ENCODE measurements at places on chromosomes 6 and 20. TPM values are rescaled to one million over a fixed set of nuclear protein-coding genes. Genes with fewer than 3 reads are reported as not detected.

- DNase-seq: no peak
- H3K4me1 ChIP-seq: no peaks in the 10 kb centered on the region
- H3K27ac ChIP-seq: no peak overlapping the region
- no peak overlapping the region for H3K4me3 ChIP-seq
Measured at GRCh38 chr20:41205313-41205712, 68.0 kb downstream of the PLCG1 start.

GRCh38 chr6:66245231-66245630, 538.2 kb upstream of the EYS start:
- H3K36me3 ChIP-seq: no peaks in the 10 kb centered on the region
- no peak overlapping the region for H3K4me3 ChIP-seq
- no peaks in the 10 kb centered on the region for H3K4me1 ChIP-seq
- no peaks in the 10 kb centered on the region for H3K27me3 ChIP-seq
- no peak overlapping the region for H3K27ac ChIP-seq

DNA sequence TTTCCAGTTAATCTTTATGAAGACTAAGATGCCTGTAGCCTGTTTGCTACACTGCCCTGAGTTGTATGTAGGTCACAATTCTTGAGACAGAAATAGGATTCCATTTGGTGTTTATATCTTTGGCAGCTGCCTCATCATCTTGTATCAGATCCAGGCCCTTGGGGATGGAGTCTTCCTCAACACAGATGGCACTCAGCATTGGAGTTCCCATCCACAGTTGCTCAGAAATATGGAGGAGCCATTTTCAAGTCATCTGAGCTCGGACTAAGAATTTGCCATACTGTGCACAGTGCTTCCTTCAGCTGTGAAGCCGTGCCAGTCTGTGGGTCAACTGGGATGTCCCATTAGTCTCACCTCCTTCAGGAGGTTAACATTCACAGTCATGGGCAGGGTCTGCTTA, 156.6 kb downstream of the ZDHHC14 start:
- no peak for DNase-seq
- peaks cover 7% of the 10 kb centered on the region for H3K4me1 ChIP-seq
- no peak overlapping the region for H3K27ac ChIP-seq
- H3K36me3 ChIP-seq: no peaks in the 10 kb centered on the region
- H3K27me3 ChIP-seq: no peaks in the 10 kb centered on the region

DNA sequence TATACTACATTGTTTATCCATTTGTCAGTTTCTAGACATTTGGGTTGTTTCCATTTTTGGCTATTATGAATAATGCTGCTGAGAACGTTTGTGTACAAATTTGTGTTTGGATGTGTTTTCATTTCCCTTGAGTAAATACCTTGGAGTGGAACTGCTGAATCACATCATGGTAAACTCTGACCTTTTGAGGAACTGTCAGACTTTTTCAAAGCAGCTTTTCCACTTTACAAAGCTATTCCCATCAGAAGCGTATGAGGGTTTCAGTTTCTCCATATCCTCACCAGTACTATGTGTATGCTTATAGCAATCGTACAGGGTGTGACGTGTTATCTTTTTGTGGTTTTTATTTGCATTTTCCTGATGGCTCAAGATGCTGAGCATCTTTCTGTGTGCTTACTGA, 103.7 kb downstream of the MYO6 start:
- peaks cover 14% of the 10 kb centered on the region for H3K4me1 ChIP-seq
- H3K27ac ChIP-seq: no peak overlapping the region
- no peak overlapping the region for H3K4me3 ChIP-seq

- peaks cover 3% of the 10 kb centered on the region for H3K4me1 ChIP-seq
- no peak overlapping the region for H3K27ac ChIP-seq
- H3K27me3 ChIP-seq: no peaks in the 10 kb centered on the region
Measured at GRCh38 chr6:159988983-159989454, 20.1 kb downstream of the IGF2R start.

GRCh38 chr6:129795261-129795660, 65.9 kb downstream of the TMEM244 start:
- H3K4me3 ChIP-seq: no peak overlapping the region
- DNase-seq: no peak
- H3K27me3 ChIP-seq: no peaks in the 10 kb centered on the region
- no peaks in the 10 kb centered on the region for H3K36me3 ChIP-seq

PI3 gene
- total RNA-seq: not detected

PHACTR3 gene
- 0.14 TPM for total RNA-seq

DNA sequence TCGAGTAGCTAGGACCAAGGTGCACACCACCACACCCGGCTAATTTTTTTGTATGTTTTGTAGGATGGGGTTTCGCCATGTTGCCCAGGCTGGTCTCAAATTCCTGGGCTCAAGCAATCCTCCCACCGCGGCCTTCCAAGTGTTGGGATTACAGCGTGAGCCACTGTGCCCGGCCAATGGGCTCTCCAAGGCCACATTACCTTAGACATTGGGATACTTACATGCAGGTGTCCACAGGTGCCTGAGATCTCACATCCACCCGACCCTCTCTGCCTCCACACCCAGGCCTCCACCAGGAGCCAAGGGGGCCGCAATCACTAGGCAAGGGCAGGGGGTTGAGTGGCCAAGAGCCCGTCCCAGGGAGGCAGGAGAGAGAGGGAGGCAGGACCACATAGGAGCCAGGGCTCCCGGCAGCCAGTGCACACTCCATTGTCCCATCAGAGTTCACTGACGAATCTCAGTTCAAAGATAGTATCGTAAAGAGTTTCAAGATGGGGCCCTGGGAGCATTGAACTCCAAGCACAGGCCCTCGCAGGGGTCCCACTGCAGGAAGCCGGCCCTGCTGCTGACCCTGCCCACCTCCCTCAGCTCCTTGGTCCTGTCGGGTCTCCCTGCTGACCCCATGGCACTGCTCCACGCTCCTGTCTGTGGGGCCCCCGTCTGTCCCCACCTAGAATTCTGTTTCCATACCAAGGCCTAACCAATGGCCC, 55.3 kb downstream of the SSR1 start:
- no peak overlapping the region for H3K4me3 ChIP-seq
- H3K4me1 ChIP-seq: peaks cover 8% of the 10 kb centered on the region
- no peaks in the 10 kb centered on the region for H3K36me3 ChIP-seq

GRCh38 chr6:155215906-155216305, 47.9 kb upstream of the CLDN20 start:
- H3K4me3 ChIP-seq: no peak overlapping the region
- H3K27ac ChIP-seq: no peak overlapping the region
- no peaks in the 10 kb centered on the region for H3K4me1 ChIP-seq
- H3K36me3 ChIP-seq: no peaks in the 10 kb centered on the region
- DNase-seq: no peak

DNA sequence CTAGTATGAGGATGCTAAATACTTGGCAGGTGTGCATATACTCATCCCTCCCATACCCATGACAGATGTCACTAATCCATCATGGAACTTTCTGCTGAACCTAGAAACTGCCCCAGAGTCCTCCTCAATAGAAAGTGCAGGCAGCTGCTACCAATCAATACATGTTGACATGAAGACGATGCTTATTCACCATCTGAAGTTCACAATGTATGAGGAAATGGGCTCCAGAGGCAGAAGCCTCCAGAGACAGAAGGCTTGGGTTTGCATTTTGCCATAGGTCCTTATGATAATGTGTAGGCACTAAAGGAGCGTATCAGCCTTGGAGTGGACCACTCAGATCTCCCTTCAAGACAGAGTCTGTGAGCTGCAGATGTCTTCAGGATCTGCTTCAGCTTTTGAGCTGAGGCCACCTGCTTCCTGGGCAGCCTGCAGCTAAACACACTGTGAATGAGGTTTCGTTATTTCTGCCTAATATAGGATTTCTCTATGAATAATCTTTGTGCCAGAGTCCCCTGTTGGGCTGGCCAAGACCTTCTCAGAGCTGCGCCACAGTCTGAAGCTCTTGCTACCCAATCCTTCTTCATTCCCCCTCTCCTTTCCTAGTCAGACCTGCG, 7.5 kb upstream of the KIAA1755 start:
- no peaks in the 10 kb centered on the region for H3K4me1 ChIP-seq
- no peaks in the 10 kb centered on the region for H3K36me3 ChIP-seq
- H3K27me3 ChIP-seq: no peaks in the 10 kb centered on the region

HLA-DMB gene
- not detected for total RNA-seq

NELFE gene
- total RNA-seq: 165 TPM

RALY gene
- 241 TPM for total RNA-seq

GRCh38 chr20:32037929-32038328, 14.1 kb upstream of the HCK start:
- H3K27me3 ChIP-seq: peaks cover 23% of the 10 kb centered on the region
- no peak overlapping the region for H3K27ac ChIP-seq
- DNase-seq: peak; percentile 54
- H3K4me3 ChIP-seq: no peak overlapping the region
- no peaks in the 10 kb centered on the region for H3K36me3 ChIP-seq

DNA sequence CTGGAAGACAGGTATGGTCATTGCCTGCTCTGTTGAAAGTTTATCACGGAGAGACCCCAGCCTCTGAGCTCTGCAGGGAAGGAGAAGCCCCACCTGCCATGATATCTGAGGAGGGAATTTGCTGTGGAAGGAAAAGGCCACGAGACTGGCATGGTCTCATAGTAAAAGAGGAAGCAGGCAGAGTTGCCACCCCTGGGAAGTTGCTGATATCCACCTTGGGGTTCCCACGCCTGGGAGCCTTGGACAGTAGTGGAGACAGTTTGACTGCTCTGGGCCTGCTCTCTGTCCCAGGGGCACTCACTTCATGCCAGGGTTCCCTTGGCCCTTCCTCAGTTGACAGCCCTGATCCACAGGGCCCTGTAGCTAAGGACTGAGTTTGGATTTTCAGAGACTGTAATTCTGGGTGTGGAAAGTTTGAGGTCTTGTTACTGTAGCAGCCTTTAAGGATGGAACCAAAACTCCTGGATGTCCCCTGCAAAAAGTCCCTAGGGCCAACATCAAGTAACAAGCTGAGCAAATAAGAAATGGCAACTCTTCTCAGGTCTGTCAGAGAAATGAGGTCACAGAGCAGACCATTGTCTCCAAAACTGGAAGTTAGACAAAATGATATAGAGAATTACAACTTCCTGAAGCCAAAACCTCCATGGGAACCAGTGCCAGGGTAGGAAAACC, 6.9 kb upstream of the SIRPB1 start:
- H3K36me3 ChIP-seq: no peaks in the 10 kb centered on the region
- DNase-seq: no peak
- H3K4me1 ChIP-seq: no peaks in the 10 kb centered on the region
- peaks cover 5% of the 10 kb centered on the region for H3K27me3 ChIP-seq
- H3K4me3 ChIP-seq: no peak overlapping the region

GRCh38 chr20:16462711-16463110, 110.5 kb downstream of the KIF16B start:
- no peaks in the 10 kb centered on the region for H3K36me3 ChIP-seq
- no peak overlapping the region for H3K4me3 ChIP-seq
- no peak overlapping the region for H3K27ac ChIP-seq
- no peaks in the 10 kb centered on the region for H3K4me1 ChIP-seq
- H3K27me3 ChIP-seq: no peaks in the 10 kb centered on the region

NRN1 gene
- total RNA-seq: 0.92 TPM

DNA sequence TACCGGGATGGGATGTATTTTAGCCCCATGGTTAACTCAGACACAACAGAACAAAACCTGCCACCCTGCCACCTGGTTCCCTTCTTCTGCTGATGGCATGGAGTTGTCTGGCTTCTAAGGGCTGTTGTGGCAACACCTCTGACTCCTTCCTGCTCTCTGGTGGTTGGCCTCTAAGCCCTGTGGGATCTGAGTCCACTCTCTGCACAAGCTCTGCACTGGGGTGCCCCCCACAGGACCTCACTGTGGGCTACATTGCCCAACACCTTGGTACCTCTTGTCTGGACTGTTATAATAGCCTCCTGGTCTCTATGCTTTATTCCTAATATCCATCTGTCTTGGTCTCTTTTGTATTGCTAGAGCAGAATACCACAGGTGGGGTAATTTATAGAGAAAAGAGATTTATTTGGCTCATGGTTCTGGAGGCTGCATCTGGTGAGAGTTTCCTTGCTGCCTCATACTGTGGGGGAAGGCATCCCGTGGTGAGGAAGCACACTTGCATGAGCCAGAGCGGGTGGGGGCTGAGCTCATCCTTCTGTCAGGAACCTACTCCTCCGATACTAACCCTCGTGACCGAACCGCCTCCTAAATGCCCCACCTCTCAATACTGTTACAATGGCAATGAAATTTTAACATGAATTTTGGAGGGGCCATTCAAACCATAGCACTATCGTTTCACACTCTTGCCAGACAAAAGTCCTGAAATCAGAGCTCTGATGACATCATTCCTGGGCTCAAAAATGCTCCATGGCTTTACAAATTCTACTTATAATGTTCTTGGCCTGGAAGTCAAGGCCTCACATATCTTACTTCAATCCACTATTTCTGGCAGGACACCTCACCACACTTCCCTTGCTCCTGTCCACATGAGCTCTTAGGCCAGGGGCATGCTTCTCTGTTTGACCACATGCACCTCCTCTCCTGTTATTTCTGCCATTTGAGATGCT, 127.2 kb downstream of the PAX1 start:
- no peak for DNase-seq
- no peaks in the 10 kb centered on the region for H3K36me3 ChIP-seq
- H3K4me3 ChIP-seq: no peak overlapping the region
- H3K27ac ChIP-seq: no peak overlapping the region

WFDC5 gene
- not detected for total RNA-seq

DNA sequence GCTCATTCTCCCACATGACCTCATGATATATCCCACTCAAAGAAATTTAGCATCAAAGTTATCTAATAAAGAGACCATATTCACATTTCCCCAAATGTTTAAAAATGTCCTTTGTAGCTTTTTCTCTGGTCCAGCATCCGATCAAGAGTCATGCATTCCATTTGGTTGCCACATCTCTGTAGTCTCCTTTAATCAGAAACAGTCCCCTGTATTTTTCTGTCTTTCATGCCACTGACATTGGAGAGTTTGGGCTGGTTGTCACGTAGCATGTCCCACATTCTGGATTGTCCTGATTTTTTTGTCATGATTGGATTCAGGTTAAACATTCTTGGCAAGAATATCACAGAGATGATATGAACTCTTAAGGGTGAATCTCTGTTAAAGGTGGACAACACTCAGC, 55.7 kb downstream of the SNX5 start:
- DNase-seq: no peak
- no peaks in the 10 kb centered on the region for H3K4me1 ChIP-seq
- H3K4me3 ChIP-seq: no peak overlapping the region
- H3K36me3 ChIP-seq: no peaks in the 10 kb centered on the region
- H3K27me3 ChIP-seq: no peaks in the 10 kb centered on the region

Data from cardiac muscle cell (in vitro differentiated cells and primary cell).